ENCODE measurements at places on chromosomes 12 and 14.

DNA sequence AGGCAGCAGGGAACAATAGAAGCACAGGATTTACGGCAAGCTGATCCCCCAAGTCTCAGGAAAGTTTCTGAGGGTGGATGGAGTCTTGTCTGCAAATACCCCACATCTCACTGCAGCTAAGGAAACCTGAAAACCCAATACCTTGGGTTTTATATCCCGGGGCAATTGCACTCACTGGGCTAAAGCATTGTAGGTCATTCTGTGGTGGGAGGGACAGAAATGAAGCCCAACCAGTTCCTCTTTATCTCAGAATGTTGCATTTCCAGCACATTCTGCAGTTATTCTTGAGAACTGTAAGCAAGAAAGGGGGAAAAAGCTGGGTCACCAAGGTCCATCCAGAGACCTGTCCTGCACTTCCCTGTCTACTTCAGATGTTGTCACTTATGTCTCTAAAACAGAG is 39.8 kb downstream of the C12orf42 start:
- no peak for DNase-seq

- no peak for DNase-seq
These were observed 28.5 kb downstream of the LGMN start for GRCh38 chr14:92719890-92720323.

GRCh38 chr14:95529216-95529615 is 5.6 kb upstream of the GLRX5 start:
- no peak for DNase-seq

DNA sequence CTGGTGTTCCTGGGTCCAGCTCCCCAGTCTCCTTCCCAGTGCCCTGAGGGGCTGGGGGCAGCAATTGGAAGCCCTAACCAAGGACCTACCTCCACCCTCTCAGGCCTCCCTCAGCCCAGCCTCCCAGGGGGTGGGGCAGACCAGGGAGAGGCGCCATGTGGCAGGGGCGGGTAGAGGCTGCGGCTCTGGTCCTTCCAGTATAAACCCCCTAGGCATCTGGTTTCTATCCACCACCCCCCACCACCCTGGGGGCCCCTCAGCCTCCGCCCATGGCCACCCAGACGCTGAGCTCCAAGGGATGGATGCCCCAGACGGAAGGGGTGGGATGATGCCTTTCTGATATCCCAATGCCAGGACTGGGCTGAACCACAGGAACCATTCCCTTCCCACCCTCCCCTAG is 2.8 kb upstream of the SP7 start:
- no peak for DNase-seq

GRCh38 chr12:80698256-80698655 is 9.2 kb upstream of the MYF6 start:
- DNase-seq: no peak

GRCh38 chr14:36604757-36605505 is 22.5 kb upstream of the NKX2-8 start:
- DNase-seq: no peak

GRCh38 chr12:94244165-94245133 is 96.1 kb downstream of the PLXNC1 start:
- no peak for DNase-seq

DNA sequence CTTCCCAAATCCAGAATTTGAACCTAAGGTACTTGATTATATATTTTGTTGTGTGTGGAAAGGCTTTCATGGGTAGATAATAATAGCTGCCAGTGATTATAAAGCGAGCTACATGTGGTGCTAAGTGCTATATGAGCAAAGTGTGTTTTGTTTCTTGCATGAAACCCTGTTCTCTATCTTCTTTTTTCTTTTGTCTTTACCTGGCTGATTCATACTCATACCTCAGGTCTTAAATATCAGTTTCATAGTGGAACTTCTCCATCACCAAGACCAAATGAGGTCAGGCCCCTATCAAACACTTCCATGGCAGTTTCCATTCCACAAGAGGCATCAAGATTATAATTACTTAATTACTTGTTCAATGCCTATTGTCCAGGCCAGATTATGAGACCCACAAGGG is 6.9 kb downstream of the MAP3K9 start:
- no peak for DNase-seq

GRCh38 chr12:101343893-101344292 is 63.7 kb downstream of the ARL1 start:
- DNase-seq: no peak

GRCh38 chr14:70622111-70622712 is 19.5 kb upstream of the TTC9 start:
- peak; percentile 12 for DNase-seq

DNA sequence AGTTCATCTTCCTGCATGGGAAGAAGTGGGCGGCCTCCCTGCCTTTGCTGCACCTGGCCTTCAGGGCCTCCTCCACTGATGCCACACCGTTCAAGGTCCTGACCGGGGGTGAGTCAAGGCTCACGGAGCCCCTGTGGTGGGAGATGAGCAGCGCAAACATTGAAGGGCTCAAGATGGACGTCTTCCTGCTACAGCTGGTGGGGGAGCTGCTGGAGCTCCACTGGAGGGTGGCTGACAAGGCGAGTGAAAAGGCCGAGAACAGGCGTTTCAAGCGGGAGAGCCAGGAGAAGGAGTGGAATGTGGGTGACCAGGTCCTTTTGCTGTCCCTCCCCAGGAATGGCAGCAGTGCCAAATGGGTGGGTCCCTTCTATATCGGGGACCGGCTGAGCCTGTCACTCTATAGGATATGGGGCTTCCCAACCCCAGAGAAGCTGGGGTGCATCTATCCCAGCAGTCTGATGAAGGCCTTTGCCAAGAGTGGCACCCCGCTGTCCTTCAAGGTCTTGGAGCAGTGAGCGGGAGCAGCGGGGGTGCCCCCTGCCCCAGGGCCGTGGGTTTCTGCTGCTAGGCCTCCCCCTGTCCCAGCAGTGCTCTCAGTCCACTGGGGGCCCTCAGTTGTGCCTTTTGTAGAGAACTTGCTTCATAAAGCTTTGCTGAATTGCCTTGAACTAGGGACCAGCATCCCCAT is 12.4 kb downstream of the CBLN3 start:
- DNase-seq: no peak

DNA sequence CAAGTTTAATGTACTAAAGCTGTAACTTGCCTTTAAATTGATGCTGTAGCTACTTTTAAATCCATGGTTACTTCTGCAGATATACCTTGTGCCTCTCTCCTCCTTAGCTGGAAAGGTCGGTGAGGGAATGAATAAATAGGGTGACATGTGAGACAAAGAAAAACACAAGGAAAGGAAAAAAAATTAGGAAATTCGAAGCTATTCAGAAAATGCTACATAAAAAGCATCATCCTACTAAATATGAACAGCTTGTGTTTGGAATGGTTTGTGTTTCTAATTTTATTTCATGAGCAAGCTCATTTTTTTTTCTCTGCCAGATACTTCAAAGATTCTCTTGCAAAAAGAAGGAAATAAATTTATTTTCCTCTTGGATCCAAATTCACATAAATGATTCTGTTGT is 186.3 kb upstream of the NUDT4 start:
- no peak for DNase-seq

DNA sequence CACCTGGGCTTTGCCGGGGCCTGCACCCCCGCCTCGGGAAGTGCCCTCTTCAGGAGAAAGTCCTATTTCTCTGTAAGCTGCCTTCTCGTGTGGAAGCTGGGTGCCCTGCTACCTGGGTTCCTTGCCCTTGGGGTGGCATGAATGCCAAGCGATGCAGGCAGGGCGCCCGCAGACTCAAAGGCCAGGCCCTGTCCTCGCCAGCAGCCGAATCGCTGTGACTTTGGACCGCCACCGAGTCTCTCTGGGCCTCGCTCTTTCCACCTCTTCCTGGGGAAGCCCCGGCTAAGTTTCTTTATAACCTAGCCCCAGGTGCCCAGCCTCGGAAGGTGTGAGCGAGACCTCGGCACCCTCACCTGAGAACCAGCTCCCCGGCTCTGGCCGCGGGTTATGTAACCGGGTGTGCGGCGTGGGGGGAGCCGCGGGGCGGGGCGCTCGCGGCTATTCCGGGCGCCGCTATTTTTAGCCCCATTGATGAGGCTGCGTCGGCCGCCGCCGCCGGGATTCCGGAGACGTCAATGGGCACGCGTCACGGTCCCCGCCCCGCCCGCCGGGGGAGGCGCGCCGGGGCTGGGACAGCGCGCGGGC is 14.6 kb upstream of the NR4A1 start:
- DNase-seq: peak; percentile 68

DNA sequence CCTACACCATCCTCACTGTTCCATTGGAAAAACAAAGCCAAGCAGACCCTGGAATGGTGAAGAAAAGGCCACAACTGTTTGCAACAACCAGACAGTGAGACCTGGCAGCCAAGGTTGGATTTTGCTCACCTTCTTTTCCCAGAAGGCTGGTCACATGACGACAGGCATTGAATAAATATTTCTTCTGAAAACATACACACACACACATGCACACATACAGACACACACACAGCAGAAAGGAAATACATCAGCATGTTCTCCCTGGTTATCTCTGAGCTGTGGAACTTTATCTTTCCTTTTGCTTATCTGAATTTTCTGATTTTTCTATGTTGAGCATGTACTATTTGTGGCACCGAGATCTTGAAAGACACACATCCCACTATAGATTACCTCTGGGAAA is 38.0 kb upstream of the CCDC60 start:
- DNase-seq: no peak

DNA sequence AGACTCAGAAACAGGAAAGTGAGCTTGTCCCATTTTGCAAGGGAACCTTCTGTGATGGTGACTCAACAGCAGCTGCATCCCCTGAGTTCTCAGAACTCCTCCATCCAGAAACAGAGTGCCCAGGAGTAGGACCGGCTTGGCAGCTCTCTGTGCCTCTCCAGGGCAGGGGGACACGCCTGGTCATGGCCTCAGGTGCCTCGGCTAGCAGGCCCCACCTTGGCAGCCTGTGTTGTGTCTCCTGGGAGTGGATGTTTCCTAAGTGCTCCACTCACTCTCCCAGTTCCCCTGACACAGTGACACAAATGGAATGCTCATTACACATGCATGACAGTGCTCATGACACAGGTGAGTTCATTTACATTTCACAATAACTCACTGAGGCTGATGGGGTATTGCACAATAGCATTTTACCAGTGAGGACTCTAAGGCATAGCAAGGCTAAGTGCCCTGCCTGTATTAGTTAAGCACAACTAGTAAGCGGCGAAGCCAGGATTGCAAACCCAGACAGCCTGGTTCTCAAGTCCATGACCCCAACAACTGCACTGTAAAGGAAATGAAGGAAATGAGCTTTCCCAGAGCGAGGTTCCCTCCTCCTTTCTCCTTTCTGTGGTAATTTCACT is 47.4 kb downstream of the CALM1 start:
- no peak for DNase-seq

DNA sequence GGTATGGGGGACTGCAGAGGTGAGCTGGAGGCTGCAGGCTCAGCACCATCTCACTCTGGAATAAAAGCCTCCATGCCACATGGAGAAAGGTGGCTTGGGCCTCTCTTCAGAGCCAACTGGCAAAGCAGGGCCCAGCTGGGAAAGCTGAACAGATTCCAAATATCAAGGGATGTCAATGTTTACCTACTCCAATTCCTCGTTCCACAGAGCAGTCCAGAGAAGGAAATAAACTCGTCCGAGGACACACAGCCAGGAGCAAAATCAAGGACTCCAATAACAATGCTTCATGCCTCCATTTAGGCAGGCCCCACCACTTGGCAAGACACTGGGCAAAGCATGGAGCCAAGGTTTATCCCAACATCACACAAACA is 36.3 kb upstream of the PNMA1 start:
- DNase-seq: no peak

DNA sequence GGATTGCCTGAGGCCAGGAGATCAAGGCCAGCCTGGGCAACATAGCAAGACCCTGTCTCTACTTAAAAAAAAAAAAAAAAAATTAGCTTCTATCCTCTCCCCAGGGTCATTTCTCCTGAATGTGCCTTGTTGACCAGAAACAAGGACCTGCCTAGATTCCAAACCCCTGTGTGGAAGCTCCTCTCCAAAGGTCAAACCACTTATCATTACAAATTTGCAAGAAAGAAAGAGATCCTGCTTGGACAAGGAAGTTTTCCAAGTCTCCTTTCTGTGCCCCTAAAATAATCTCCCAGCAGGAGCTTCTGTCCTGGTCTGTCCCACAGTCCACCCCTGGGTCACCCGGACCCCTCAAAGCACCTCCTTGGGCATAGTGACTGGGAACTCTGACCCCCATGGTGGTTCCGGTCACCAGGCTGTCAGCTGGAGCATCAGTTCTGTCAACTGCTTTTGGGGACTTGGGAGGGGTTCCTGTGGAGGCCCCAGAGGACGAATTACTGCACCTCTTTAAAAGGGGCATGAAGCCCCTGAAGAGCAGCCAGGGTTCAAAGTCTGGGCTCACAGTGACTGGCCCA is 38.4 kb downstream of the ACTN1 start:
- DNase-seq: no peak

GRCh38 chr12:68873316-68873715 is 59.7 kb downstream of the CPM start:
- DNase-seq: no peak

- no peak for DNase-seq
These were observed 9.5 kb downstream of the PAX9 start for GRCh38 chr14:36671149-36671548.

GRCh38 chr12:92242907-92243306 is 97.3 kb upstream of the BTG1 start:
- no peak for DNase-seq

- DNase-seq: no peak
These were observed 986 bp upstream of the NTF3 start for GRCh38 chr12:5430641-5431603.

DNA sequence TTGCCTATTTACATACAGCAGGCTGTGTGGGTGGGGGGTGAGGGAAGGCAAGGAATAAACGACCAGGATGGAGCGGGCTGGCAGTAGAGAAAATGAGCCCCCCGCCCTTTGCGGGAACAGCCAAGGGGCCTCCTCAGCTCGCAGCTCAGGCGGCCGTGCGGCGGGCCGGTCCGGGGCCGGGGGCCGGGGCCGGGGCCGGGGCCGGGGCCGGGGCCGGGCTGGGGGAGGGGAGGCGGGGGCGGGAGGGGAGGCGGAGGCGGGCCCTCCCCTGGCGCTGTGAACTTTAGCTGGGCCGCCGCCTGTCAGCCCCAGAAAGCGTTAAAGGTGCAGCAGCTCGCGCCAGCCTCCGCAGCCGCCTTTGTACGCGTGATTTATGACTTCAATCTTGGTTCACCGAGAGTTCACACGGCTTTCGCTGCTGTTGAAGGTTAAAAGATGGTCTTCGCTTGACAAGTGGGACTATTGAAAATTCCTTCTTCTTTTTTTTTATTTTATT is 28.8 kb downstream of the HOXC4 start:
- peak; percentile 21 for DNase-seq

DNA sequence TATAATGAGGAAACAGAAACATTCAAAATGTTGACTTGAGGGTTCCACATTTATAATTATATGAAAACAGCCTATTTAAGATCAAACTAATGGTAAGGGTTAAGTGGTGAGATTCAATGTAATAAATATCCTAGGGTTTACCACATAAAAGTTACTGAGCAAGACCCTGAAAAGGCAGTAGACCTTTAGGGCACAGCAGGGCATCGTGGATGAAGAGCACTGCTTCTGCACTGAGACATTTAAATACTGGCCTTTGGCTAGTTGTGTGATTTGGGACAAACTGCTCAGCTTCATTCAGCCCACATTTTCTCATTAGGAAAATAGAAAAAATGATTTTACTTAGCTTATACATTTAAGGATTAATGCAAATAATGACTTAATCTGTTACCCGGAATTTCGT is 42.0 kb downstream of the CNTN1 start:
- no peak for DNase-seq
